GM13976 (cell line): ENCODE measurements at places on chromosomes 11 and 22.

DNA sequence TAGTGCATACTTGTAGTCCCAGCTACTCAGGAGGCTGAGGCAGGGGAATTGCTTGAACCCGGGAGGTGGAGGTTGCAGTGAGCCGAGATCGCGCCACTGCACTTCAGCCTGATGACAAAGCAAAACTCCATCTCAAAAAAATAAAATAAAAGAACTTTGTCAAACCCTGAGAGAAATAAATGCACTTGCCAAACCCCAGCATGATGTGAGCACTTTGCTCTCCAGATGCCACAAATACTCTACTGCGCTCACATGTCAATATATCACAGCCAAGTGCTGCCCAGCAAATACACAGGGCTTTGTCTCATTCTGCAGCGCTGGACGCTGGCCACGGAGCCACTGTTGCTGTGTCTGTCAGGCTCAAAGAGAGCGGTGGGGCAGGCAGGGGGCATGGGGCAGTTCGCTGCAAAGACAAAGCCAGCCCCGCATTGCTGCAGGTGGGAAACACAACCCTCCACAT lies 45.1 kb downstream of the AHNAK start:
- DNase-seq = peak; percentile 6

DNA sequence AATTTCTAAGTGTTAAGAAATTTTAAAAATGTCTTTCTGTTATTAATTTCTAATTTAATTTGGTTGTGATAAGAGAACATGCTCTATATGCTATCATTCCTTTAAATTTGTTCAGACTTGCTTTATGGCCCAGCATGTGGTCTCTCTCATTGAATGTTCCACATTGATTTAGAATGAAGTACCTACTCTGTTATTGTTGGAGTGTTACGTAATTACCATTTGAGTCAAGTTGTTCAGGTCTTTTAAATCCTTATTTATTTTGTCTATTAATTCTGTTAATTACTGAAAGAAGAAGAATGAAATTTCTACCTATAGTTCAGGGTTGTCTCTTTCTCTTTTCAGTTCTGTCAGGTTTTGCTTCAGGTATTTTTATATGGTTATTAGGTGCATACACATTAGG lies 57.0 kb downstream of the PRMT3 start:
- no peak for DNase-seq

GRCh38 chr22:40904101-40904500 lies 42.2 kb upstream of the DNAJB7 start:
- no peak for DNase-seq

DNA sequence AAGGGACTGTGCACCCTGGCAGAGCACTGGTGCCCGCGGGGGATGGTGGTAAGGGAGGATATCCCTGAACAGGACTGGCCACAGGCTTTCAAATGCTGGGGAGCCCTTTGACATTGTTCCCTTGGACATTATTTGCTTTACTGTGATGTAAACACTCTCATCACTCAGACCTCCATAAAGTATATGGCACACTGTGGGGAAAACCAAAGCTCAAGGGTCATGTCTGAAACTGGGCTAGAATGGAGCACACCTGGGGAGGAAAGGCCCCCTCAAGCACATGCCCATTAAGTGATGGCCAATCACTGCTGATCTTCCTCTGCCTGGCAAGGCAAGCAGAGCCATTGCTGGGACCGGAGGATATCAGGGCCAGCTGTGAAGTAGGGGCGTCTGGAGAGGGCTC lies 60.9 kb upstream of the TENM4 start:
- DNase-seq = no peak

DNA sequence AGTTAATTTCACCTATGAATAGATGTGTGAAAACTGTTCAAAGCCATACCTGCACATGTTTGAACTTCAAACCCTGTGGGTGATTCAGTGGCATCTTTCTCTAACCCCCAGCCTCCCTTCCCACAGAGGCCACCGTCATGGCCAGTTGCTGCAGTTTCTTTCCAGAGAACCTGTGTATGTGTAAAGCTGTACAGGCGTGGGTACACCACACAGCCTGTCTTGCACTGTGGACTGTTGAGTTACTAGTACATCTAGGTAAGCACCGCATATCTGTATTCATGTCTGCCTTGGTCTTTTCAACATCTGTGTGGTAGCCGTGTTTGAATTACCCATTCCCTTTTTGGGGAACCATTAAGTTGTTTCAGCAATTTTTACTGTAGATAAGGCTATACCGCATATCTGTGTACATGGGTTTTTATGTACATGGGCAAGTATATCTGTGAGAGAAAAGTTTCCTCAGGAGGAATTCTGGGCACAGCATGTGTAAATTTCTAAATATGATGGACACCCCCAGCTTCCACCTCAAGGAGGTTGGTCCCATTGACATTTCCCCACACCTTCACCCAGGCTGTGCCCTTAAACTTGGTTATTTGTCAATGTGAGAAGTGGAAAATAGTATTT lies 13.9 kb downstream of the NEAT1 start:
- DNase-seq = no peak

DNA sequence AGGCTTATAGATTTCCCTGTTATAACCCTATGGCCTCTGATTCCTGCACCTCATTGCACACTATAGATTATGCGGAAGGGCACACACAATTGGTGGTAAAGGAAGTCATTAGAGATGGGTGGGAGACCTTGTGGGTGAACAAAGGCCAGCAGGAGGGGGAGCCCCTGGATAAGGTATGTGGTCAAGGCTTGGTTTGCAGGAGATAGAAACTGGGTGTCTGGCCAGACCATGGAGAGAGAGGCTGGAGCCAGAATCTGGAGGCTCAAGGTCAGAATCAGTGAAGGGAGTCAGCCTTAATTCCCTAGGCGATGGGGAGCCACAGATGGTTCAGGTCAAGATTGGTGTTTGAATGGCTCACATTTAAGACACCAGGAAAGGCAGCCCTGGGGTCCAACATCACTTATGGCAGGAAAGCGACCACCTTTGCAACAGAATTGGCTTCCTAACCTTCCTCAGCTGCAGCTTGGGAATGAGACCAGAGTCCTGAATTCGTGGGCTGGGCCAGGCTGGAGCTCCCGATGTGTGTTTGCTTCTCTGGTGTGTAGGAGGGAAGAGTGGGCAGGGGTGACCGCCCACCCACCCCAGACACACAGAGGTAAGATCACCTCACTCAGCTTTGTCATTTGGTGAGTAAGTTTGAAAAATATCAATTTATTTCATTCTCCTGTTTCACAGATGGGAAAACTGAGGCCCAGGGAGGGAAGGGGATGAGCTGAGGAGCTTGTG lies 22.7 kb upstream of the SCUBE1 start:
- DNase-seq = no peak

GRCh38 chr11:4059424-4059823 lies 35.2 kb upstream of the RRM1 start:
- no peak for DNase-seq

GRCh38 chr11:7667460-7667859 lies 5.8 kb downstream of the CYB5R2 start:
- DNase-seq = no peak

DNA sequence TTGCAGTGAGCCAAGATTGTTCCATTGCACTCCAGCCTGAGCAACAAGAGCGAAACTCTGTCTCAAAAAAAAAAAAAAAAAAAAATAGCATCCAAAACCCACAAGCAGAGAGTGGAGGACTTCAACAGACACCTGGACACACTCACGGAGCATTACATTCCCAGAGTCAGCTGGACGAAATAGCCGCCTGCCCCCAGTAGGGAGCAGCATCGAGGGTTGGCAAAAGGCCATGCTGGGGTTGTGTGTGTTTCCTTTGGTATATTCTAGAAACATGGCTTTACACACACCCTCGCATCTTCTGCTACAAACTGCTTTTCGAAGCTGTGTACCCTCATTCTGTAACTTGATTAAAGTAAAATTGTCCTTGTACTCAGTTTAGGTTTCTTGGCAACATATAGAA lies 5.3 kb downstream of the ADA2 start:
- no peak for DNase-seq

- no peak for DNase-seq
Observed at GRCh38 chr11:72491001-72491400, 56.7 kb upstream of the CLPB start.

DNA sequence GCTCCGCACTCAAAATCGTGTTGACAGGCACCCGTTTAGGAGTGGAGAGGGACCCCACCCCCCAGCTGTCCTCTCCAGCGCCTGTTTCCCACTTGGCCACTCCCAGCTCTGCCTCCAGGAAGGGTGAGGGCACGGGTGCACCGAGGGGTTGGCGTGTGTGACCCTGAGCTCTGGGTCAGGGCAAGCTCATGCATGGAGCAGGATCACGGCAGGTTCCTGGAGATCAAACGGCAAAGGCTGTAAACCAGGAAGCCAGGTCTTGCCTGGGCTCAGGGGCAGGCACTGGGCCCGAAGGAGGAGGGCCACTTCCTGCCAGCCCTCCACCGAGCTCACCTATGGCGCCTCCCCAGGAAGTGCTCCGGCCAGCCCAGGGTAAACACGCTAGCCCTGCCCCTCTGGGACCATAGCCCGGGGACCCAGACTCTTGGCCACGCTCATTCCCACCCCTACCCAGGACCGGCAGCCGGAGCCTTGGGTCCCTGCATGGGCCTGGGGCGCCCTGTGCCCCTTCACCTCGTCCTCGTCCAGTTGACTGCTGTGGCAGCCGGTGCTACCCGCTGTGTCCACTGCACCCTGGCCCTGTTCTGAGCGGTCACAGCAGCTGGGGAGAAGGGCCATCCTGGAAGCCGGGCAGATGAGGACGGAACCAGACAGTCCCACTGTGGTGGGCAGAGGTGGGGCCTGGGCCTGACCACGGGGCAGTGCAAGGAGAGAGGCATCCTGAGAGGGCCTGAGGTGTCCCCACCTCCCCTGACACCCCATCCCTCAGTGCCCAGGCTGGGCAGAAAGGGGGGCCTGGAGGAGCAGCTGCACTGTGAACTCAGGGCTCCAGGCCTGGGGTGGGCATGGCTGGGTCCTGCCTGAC lies 1.0 kb upstream of the EPS8L2 start:
- DNase-seq = no peak

DNA sequence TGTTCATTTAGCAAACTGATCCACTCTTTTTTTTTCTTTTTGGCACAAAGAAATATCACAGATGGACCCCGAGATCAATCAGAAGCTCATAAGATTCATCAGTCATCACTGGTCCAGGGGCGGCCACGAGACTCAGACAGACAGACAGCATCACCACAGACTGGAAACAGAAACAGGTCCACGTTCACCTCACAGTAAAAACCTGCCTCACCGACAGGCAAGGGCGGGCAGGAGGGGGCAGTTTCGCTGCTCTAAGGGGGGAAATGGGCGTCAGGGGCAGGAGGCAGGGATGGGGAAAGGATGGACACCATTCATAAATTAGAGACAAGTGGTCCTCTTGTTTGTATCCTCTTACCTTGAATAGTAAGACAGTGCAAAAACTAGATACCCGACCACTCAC lies 16.5 kb downstream of the CHST1 start:
- no peak for DNase-seq

DNA sequence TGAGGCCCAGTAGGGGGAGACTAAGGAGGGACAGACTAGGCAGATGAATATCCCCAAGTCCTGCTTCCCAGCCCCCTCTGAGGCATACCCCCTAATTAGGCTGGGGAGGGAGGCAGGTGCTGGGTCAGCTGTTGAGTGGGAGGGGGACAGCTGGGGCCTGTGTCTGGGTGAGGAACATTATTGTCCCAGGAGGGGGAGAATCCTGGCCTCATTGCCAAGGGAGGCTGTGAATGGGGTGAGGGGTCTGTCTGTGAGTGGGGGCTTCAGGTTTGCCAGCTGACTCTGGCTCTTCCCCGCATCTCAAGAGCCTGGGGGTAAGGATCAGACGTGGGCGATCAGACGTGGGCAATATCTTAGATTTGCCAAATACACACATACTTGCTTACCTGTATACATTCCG lies 2.1 kb downstream of the INPPL1 start:
- DNase-seq = no peak

GRCh38 chr22:39219071-39220039 lies 25.4 kb downstream of the PDGFB start:
- no peak for DNase-seq

GRCh38 chr22:41512421-41513194 lies 31.7 kb downstream of the POLR3H start:
- peak; percentile 28 for DNase-seq

DNA sequence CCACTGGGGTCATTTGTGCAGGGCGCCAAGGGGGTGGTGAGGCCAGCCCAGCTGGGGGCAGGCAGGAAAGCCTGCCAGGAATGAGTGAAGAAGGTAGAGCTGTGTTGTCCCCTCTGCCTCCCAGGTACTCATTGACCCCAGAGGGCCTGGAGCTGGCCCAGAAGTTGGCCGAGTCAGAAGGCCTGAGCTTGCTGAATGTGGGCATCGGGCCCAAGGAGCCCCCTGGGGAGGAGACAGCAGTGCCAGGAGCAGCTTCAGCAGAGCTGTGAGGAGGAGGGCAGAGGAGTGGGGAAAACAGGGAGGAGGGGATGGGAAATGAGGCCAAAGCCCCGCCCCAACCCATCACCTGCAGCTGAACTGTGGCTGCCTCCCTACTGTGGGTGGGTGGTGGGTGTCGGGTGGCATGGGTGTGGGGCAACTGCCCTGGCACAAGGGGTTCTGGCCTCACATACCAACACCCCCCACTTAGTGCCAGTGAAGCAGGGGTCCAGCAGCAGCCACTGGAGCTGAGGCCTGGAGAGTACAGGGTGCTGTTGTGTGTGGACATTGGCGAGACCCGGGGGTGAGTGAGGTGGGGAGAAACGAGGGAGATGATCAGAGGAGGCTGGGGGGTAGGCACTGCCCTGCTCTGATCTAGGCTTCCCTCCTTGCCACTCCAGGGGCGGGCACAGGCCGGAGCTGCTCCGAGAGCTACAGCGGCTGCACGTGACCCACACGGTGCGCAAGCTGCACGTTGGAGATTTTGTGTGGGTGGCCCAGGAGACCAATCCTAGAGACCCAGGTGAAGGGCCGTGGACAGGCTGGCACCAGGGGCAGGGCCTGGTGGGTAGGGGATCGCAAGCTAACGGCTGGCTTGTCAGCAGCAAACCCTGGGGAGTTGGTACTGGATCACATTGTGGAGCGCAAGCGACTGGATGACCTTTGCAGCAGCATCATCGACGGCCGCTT lies 3.0 kb downstream of the MUS81 start:
- DNase-seq = no peak

- no peak for DNase-seq
Observed at GRCh38 chr11:38990139-38990538, 2392.1 kb upstream of the RAG2 start.

GRCh38 chr11:9247863-9248262 lies 17.3 kb downstream of the DENND5A start:
- DNase-seq = no peak

GRCh38 chr11:111981270-111981669 lies 43.9 kb upstream of the DLAT start:
- no peak for DNase-seq

DNA sequence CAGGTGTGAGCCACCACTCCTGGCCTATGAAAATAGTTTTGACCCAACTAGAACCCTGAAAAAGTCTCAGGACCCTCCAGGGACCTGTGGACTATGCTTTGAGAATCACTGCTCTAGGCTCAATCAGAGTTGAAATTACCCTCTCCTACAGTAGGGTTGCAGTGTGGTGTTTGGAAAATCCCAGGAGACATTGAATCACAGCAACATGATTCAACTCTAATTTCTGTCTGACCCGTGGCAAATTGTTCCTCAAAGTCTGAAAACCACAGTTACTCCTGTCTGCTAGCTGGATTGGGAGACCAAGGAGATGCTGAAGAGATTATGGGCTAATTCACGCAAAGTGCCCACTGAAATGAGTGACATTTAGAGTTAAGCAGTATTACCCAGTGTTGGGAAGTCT lies 5.4 kb upstream of the MTMR3 start:
- DNase-seq = no peak

GRCh38 chr11:11000579-11001283 lies 142.9 kb upstream of the ZBED5 start:
- no peak for DNase-seq
